ENCODE measurements at places on chromosomes 2 and 18.

DNA sequence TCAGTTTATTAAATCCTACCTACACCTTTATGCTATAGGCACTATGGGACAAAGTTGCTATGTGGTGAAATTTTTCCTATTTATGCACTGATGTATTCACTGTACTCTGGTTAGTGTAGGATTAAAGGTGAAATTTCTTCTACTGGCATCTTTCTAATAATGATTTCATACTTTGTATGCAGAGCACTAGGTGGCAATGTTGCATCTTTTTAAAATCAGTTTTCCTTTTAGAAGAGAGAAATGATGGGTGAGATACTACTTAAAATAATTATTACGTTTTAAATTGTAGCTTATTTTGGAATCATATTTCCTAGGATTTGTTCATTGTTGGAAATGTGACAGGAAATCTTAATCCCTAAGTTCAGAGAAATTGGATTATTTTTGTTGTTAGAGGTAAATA, 150.9 kb downstream of the CD8B2 start:
- DNase-seq = no peak

GRCh38 chr2:171491292-171491691, 31.0 kb upstream of the CYBRD1 start:
- no peak for DNase-seq

- no peak for DNase-seq
Observed at GRCh38 chr2:202337151-202337550, 39.0 kb upstream of the BMPR2 start.

- no peak for DNase-seq
Observed at GRCh38 chr2:53768242-53768542, 588 bp downstream of the CHAC2 start.

GRCh38 chr2:46451131-46451711, 28.1 kb upstream of the TMEM247 start:
- DNase-seq = no peak

- DNase-seq = no peak
Observed at GRCh38 chr2:55553321-55553720, 33.8 kb downstream of the CFAP36 start.

GRCh38 chr2:167398873-167399272, 510.6 kb downstream of the XIRP2 start:
- no peak for DNase-seq

- DNase-seq = no peak
Observed at GRCh38 chr2:102892698-102893310, 131.0 kb downstream of the TMEM182 start.

DNA sequence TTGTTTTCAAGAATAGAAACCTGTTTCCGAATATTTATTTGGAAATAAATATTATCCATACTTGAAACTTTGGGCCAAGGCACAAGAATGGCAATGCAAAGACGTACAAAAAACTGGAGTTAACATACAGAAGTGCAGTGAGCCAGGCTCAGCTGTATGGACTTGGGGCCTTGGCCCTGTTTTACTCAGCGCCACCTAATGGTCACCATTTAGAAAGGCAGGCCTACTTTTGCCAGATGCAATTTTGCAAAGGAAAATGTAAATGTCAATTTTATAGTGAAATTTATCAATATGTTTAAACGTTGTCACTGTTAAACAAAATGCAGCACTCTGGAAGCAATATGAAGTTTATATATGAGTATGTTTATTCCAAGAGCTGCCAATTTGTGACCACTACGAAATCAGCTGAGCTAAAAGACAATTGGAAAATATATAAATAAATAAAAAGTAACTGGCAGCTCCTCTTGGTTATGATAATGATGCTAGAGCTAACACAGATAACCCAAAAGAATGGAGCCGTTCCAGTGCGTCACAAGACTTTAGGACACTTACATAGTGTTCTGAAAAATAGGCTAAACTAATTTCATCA, 155.0 kb downstream of the ARHGAP15 start:
- DNase-seq = no peak

DNA sequence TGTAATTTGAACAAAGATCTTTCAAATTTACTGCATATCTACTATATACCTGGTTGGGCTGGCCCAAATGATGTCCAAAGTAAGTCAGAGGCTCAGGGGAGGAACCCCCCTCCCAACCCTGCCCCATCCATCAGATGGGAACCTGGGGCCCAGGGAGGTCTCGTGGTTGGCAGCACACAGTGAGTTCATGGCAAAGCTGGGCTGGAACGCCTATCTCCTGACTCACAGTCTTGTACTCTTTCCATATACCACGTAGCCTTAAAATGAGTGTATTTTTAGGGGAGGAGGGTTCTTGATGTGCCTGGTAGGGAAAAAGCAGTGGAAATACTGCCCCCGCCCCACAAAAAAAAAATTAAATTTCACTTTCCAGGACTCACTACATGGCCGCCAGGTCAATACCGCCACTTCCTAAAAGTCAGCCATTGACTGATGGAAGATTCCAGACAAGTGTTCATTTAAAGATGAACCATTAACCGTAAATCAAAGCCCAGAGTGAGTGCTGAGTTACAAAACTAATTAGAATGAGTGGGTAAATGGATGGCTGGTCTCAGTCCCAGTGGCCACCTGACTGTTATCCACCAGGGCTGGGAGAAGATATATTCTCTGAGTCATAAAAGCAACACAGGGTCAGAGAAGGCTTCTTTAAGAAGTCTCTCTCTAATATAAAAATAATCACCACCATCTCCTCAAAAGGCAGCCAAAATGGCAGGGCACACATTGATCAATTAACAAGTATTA, 80.5 kb downstream of the ZBTB7C start:
- DNase-seq = no peak

DNA sequence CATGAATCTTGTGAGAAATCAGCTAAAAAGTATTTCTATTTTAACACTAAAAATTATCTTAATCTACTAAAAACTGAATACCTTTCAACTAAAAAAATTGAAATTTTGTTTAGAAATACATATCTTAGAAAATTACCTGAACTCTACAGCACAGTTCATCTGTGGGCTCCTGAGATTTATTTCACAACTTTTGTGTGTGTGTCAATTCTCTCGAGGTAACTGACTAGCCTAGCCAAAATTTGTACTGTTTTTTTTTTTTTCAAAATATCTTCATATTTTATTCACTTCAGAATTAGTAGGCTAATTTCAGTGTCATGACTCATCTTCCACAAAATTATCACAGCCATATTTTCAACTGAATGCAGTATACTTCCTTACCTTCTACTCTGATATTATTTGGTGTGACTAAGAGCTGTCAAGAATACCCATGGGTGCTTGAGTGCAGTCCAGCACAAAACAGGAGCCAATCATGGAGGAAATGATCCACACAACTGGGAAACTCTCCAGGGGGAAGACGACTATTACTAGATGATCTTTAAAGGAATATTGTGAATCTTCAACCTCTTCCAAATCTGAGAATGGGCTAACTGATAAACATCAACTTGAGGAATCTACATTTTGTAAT, 174.6 kb downstream of the ZNF385B start:
- no peak for DNase-seq

DNA sequence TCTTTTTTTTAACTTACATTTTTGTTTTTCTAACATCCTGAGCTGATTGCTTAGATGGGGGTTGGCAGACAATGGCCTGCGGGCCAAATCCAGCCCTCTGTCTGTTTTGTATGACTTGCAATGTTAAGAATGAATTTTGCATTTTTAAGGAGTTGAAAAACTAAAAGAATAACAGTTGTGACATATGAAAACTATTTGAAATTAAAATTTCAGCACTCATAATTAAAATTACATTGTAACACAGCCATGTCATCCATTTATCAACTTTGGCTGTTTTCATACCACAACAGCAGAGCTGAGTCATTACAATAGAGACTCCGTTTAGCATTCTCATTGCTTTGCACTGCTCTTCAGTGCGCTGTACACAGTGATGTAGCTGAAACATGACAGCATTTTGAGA, 94.1 kb upstream of the MC4R start:
- no peak for DNase-seq

DNA sequence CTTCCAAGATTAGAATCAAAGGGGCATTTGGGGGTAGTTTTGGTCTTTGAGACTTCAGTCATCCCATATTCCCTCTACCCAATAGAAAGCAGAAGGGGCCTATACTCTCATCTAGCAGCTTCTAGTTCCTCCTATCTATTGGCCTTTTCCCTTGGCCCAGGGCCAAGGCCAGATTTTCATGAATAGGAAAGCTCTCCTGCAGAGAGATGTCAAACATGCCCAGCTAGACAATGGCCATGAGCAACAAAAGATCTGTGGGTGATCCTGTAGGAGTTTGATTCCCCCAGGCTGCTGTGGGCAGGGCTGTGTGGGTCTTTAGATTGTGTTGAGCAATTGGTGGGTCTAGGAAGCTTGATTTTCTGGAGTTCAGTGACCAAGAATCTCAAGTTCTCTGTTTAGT, 2.9 kb upstream of the ADCYAP1 start:
- no peak for DNase-seq

DNA sequence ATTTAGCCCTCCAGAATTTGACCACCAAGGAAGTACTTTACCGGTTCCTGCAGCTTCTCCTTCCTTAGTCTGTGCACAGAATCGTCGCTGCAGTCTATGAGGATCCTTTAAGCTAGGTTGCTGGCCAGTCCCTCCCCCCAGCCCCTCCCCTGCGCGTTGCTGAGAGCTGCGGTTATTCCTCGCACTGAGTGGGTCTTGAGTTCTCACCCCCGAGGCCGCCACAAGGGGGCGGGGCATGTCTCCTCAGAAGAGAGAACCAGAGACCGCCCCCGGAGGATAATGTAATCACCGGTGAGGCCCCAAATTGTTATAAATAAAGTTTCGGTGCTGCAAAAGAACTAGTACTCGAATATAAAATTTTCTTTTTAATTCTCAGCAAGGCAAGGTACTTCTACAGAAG, 1184.9 kb upstream of the CDH2 start:
- DNase-seq = no peak

GRCh38 chr2:3145471-3146021, 232.1 kb downstream of the EIPR1 start:
- no peak for DNase-seq

GRCh38 chr18:79459946-79460480, 64.3 kb downstream of the NFATC1 start:
- DNase-seq = no peak

- DNase-seq = no peak
Observed at GRCh38 chr18:74928194-74928968, 280.6 kb downstream of the PTGR3 start.

GRCh38 chr18:59908799-59909198, 9.0 kb downstream of the PMAIP1 start:
- DNase-seq = no peak

DNA sequence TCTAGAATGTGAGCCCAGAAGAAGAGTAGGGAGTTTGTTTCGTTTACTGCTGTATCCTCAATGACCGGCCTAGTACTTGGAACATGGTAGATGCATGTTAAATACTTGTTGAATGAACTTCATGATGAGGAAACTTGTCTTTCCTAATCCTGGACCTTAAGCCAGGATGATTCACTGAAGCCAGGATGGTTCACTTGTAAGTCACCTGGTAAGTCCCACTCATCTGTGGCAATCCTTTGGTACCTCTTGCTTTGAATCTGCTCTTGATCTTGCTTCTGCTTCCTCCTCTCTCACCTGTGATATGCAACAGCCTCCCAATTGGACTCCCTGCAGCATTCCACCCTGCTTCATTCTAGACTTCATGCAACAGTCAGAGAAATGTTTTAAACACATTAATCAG, 43.6 kb downstream of the QPCT start:
- DNase-seq = no peak

DNA sequence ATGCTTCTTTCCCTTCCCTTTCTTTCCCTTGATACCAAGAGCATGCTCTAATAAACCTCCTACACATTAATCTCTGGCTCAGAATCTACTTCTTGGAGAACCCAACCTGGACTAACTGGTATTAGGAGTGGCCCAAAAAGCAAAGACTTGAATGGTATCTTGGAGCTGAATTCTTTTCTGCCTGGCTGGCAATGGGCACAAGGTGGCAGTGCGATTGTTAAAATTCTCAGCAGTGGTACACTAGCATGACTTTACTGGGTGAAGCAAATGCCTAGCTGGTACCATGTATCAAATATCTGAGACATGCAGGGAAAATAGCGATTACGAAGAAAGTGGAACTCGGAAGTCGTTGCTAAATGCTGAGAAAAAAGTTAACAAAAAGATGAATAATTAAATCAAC, 376.1 kb downstream of the XIRP2 start:
- no peak for DNase-seq

DNA sequence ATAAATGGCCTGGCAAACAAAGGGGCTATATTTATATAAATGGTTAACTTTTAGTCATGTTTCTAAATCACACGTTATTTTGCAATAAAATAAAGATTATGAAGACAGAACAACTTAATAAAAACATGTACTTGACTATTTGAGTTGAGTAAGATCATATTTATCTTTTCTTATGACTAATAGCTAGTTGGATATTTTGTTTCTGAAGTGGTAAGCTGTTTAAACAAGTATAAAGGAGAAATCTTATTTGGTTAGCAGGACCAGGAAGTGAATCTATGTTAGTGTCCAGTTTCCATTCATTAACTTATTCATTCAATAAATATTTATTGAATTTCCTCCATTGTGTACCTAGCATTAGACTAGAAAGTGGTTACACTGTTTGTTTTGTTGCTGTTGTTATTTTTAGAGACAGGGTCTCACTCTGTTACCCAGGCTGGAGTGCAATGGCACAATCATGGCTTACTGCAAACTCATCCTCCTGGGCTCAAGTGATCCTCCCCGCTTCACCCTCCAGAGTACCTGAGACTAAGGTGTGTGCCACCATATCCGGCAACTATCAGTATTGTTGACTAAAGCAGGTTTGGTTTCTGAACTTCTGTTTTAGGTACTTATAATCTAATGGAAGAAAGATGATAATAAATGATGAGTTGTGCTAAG, 312.6 kb downstream of the DPP10 start:
- no peak for DNase-seq

DNA sequence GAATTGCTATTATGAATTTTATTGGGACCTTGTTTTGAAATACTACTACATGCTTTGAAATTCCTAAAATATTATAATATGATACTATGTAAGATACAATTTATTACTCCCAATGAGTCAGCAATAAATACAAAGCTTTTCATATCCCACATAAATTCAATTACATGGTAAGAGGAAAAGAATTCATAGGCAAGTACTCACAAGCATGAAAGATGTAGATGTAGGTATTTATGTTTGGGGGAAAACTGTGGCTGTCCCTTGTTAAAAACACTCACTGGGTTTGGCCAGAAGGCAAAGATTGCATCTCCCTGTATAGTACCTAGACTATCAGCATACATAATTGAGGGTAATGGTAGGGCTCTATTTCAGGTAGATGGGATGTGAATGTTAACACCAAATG, 90.4 kb downstream of the MBD2 start:
- no peak for DNase-seq

DNA sequence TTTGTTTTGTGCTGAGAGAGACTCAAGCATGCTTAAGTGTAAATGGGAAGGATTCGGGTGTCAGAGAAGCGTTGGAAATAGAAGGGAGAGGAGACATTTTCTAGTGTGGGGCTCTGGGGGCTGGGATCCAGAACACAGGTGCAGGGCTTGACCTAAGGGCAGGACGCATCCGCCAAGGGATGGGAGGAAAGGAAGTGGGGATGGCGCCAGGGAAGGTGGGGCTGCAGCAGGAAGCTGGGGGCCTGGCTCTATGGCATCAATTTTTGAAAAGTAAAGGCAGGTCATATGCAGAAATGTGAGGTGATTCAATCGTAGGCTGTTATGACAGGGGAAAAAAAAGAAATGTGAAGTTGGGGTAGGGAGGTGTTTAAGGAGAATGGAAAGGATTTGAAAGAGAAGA, 143.2 kb upstream of the SERTAD2 start:
- no peak for DNase-seq
